ENCODE measurements at places on chromosomes 6 and 20.
A peak's percentile ranks its signal among the peaks of the same experiment; 100 is the strongest.

DNA sequence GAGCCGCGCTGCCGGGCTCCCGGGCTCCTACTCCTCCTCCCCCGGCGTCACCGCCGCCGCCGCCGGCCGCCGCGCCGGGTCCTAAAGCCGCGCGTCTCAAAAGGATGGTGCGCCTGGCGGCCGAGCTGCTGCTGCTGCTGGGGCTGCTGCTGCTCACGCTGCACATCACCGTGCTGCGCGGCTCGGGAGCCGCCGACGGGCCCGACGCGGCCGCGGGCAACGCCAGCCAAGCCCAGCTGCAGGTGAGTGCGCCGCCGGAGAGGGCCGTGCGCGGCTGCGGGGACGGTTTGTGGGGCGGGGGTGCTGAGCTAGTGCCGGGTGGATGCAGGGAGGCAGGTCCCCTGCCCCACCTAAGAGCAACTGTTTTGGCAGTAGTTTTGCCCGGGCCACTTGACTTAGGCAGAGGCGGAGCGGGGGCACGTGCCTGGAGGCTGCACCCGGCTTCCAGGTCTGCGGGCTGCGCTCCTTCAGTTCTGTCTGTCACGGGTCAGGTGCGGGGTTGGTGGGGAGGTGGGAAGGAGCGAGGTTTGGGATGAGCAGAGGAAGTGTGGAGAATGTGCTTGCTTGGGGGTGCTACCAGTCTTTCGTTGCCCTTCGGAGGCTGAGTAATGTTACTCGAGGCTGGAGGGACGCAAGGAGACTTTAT, 722 bp downstream of the ISM1 start:
- DNase-seq: peak; percentile 29

- DNase-seq: no peak
Observed at GRCh38 chr6:115667478-115668026, 393.1 kb downstream of the FRK start.

GRCh38 chr20:10242166-10242565, 23.5 kb downstream of the SNAP25 start:
- DNase-seq: no peak

GRCh38 chr20:51801122-51801822, 1.0 kb downstream of the SALL4 start:
- DNase-seq: no peak

- DNase-seq: no peak
Observed at GRCh38 chr6:6105472-6106036, 98.8 kb upstream of the NRN1 start.

DNA sequence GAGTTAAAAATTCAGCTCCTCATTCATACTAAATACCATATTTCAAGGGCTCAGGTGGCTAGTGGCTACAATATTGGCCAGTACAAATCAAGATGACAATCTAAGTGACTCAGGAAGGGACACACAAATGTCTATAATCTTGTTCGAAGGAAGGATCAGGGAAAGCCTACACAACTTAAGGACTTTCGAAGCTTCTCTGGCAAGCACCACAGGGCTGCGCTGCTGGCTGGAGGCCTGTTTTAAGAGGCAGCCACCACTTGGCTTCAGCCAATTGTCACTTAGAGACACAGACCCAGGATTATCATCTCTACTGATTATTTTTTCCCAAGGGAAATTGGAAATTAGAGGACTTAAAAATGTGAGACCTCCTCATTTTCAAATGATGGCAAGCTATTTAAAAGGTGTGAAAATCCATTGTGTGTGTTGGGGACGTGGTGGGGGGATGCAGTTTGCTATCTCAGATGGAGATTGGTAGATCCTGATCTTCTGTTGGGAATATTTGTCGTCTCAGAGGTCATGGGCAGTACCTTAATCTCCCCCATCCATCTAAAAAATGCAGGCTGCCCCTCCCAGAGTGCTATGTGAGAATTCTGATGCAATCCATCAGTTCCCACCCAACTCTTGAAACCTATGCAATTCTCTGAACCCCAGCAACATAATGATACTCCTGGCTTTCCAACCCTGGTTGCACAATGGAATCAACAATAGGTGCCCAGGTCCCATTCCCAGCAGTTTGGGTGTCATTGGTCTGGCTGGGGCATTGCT, 11.3 kb downstream of the ARHGAP40 start:
- DNase-seq: no peak

DNA sequence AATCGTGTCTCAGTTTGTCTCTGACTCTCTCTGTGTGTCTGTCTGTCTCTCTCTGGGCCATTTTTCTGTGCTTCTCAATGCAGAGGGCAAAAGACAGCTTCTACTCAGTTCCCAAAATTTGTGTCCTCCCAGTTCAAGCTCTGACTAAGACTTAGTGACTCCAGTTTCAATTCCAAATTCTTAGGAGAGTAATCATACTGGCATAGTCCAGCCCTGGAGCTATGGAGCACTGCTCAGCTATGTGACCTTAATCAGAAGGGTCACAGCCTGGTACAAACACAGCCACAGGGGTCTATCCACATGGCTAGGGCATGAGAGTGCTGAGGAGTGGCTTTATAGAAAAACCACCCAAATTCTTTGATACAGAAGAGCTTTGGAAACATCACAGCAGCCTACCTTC, 91.9 kb downstream of the FOXF2 start:
- DNase-seq: peak; percentile 85

GRCh38 chr20:6533351-6533750, 234.1 kb upstream of the BMP2 start:
- no peak for DNase-seq

DNA sequence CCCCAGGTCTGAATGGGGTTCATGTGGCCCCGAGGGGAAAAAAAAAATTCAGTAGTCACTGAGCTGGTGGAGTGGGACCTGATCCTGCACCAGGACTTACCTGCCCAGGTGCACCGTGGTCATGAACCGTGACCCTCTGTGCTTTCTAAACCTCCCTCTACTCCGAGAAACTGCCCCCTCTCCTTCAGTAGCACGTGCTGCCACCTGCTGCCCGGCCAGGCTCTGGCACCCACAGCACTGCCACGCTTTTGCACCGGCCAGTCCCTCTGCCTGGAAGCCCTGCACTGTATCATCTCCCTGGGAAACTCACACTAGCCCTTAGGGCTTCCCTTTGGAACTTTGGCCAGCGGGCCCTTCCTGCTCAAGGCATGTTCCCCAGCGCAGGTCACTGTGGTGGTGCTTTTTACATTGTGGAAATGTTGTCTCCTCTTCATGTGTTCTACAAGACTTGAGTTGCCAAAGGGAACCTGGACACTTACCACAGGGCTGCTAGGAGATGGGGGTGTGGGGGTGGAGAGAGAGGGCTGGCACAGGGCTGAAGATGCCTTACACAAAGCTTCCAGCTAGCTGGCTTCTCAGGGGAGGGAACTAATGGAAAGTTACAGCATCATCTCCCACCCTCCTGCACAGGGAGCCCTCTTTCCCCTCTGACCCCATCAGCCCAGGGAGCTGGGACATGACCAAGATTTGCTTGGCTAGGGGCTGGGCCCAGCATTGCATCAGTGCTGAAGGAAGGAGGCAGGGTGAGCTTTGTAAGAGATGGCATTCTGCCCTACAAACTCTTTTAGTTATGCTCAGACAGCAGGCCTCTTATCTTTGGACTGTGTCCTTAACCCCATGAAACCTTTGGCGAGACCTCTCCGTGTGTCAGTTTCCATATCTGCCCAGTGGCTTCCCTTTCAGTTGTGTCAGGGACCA, 2.5 kb upstream of the PTPRT start:
- no peak for DNase-seq

- DNase-seq: no peak
Observed at GRCh38 chr6:84953111-84953755, 188.8 kb upstream of the TBX18 start.

GRCh38 chr6:130780122-130780521, 47.1 kb upstream of the SMLR1 start:
- DNase-seq: no peak

DNA sequence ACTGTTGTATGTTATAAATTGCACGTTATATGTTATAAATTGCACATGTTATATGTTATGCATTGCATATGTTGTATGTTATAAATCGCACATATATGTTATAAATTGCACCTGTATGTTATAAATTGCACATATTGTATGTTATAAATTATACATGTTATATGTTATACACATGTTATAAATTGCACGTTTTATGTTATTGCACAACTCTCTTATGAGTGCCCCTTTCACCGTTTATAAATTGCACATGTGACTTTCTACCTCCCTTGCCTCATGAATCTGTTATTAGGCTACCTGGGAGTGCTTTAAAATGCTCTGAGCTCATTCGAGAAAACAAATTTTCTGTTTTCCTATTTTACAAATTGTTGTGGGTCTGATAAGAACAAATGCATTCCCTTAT, 84.1 kb downstream of the RNF182 start:
- DNase-seq: no peak

DNA sequence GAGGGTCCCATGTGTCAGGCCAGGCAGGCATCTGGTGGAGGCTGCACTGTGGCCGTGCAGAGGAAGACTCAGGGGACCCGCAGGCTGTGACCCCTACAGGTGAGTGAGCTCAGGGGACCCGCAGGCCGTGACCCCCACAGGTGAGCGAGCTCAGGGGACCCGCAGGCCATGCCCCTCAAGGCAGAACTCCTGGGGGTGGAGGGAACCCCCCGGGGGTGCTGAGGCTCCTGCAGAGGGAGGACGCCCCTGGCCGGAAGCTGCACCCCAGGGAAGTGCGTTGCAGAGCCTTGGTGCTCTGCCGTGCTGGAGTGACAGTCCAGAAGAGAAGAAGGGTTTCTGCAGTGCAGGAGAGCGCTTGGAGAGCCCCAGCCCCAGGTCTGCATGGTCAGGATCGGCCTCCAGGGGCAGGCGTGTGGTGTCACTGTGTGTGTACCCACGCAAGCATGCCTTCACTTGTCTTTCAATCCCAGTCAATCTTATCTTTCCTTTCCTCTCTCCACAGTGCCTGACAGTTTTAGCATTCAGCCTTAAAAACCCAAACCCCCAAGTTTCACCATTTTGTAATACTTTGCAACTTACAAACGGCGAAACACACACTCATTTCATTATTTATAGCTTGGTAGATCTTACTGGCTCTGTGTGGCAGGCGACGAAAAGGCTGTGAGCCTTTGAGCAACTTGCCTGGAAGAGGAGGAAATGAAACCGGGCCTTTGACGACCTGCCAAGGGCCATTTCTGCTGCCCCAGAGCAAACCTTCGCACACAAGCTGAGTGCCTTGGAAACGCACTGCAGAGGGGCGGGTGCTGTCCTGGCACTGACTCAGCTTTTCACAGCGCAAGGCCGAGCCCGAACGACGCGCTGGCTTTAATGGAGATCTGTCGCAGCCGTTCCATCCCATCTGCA, 101.4 kb upstream of the AGPAT4 start:
- no peak for DNase-seq
